ENCODE measurements at places on chromosomes 11 and 22.

DNA sequence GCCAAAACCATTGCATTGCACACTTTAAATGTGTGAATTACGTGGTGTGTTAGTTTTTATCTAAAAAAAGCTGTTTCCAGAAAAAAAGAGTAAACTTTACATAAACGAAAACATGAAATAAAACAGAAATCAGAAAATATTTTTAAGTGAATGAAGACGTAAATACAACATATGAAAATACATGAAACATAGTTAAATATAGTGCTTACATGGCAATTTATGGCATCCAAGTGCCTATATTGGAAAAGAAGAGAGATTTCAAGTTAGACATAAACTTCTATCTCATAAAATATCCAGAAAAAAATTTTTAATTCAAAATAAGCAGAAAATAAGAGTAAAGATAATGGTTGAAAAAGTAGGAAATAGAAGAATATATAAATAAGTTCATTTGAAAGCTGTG lies 11.9 kb upstream of the OR8D2 start:
- DNase-seq, result no peak

DNA sequence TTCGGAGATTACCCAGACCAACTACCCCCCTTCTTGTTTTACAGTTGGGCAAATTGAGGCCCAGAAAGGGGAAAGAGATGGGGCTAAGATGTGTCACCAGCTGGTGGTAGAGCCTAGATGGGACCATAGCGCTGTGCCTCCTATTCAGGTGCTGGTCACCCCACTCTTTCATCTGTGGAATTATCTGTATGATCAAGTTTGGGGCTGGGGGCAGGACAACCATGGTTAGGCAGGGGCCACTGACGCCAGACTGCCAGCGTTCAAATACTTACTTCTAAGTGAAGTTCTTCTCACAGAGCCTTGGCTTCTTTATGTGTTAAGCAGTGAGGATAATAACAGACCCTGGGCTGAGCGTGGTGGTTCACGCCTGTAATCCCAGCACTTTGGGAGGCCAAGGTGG lies 55.9 kb downstream of the IGLL1 start:
- DNase-seq, result no peak

DNA sequence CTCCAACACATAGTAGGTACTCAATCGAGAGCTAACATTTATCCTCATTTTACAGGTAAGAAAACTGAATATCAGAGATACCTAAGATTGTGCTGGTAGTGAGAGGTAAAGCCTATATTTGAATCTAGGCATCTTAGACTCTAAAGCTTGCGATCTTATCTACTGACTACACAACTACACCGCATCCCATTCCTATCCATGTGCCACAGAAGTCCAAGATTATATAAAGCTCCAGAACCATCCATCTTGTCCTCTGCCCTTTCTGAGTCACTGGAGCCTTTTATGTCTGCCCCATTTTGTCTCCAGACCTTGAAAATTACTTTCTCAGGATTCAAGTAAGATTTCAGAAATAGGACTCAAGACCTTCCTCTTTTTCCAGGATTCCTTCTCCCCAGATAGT lies 84.4 kb downstream of the OR5AK2 start:
- no peak for DNase-seq

- DNase-seq, result no peak
Measured at GRCh38 chr11:74677131-74677530, 54.1 kb downstream of the CHRDL2 start.

DNA sequence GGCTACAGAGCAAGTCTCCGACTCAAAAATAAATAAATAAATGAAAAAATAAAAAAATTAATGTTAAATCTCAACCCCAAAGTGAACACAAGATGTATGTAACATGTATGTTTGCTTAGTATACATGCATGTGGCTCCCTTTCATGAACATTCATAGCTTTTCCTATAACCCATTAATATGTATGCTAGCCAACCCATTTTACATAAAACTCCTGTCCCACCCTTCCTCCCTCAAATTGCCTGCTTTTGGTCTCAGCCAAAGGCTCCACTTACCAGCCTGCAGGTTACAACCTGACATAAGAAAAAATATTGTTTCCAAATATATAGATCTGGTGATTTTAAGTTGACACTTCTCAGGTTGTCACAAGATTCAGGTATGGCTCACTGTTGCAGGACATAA lies 3.7 kb upstream of the FOLR1 start:
- DNase-seq, result no peak

DNA sequence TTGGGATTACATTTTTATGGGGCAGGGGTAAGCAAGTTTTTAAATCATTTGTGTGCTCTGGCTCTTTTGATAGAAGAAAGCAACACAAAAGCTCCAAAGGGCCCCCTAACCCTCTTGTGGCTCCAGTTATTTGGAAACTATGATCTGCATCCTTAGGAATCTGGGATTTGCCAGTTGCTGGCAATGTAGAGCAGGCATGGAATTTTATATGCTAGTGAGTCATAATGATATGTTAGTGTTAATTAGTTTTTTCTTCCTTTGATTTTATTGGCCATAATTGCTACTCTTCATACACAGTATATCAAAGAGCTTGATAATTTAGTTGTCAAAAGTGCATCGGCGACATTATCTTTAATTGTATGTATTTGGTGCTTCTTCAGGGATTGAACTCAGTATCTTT lies 10.1 kb downstream of the RAG1 start:
- DNase-seq, result no peak
